Stimulated activated CD4-positive, alpha-beta T cell treated with anti-CD3 and anti-CD28 coated beads, Interleukin-2, amount 100 ng/mL, for 4 hours (primary cell): ENCODE measurements at places on chromosomes 1 and 21.

DNA sequence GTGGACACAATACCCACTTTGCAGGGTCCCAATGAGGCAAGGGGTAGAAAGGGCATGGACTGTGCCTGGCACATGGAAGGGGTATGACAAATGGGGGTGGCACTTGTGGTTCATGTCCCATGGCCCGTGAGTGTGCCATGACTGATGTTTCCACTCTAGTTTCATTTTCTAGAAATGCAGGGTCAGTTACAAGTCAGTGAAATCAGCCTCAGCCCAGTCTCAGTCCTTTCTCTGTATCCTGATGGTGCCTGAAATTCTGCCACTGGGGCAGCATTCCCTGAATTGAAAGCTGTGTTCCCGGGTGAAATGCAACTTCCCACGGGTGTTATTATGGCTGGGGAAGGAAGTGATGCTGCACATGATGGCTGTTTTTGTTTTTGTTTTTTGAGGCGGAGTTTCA, 110.8 kb upstream of the ZBTB40 start:
- no peak for DNase-seq

GRCh38 chr21:36964398-36964797, 2.1 kb downstream of the HLCS start:
- no peak for DNase-seq

DNA sequence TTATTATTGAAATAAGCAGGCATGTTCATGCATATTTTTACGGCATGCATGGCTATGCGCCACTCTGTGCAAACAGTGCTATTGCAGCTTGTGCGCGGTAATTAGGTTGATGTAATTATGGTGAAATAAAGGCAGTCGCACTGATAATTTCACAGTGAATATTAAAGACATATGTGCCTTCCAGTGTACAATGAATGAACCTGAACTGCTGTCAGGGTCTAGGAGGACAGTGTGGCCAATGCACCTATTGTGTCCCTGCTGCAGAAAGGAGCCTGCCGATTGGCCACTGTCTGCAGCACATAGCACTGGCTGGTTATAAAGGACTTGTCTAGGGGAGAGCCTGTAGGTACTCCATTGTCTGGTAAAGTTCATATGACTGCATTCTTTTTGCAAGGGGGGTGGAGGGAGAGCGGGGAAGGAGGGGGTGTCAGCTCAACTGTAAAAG, 340.4 kb downstream of the USP25 start:
- DNase-seq = no peak

GRCh38 chr1:108695535-108695934, 3.4 kb downstream of the PRPF38B start:
- no peak for DNase-seq

GRCh38 chr1:109823543-109824348, 60.0 kb upstream of the EPS8L3 start:
- no peak for DNase-seq

- DNase-seq = no peak
These were observed 30.6 kb upstream of the LRRC3 start for GRCh38 chr21:44424608-44425306.

DNA sequence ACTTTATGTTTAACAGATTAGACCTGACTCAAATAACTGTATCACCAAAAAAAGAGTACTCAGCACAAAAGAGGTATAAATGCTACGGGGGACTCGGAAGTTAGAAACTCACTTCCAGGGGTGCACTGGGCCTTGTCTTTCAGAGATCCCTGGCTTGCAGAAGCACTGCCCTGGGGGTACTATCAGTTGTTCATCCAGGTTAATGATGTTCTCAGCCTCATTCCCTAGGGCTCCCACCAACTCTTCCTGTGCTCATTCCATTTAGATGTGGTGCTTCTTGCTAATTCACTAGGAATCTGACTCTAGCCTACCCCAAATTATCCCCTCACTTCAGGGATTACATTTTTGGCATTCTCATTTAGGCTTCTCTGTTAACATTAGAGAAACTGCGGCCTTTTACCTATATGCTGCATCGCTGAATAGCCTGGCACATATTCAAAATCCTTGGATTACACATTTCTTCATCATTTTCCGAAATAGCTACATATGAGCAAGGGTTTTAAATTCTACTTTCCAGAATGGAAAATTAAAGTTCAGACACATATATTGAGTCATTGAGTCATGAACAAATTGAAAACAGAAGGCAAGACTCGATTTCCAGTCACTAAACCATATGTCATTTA, 338.5 kb downstream of the KCTD3 start:
- DNase-seq = no peak

- DNase-seq = no peak
These were observed 226.4 kb downstream of the C1orf94 start for GRCh38 chr1:34403156-34403555.

DNA sequence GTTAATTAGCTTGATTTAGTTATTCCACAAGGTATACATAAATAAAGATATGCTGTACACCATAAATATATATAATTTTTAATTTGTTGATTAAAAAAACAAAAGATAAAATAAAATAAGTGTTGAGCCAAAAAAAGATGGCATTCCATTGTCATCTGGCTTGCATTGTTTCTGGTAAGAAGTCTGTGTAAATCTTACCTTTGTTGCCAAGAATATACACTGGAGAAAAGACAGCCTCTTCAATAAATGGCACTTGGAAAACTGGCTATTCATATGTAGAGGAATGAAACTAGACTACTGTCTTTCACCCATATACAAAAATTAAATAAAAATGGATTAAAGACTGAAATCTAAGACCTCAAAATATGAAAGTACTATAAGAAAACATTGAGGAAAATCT, 196.5 kb downstream of the IER5 start:
- no peak for DNase-seq

DNA sequence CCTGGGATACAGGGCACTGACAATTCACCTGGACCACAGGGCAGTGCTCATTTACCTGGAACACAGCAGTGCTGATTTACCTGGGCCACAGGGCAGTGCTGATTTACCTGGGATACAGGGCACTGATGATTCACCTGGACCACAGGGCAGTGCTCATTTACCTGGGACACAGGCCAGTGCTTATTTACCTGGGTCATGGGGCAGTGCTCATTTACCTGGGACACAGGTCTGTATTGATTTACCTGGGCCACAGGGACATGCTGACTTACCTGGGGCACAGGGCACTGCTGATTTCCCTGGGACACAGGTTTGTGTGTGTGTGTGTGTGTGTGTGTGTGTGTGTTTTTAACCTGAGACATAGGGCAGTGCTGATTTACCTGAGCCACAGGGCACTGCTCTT, 261.7 kb downstream of the MATN1 start:
- no peak for DNase-seq

GRCh38 chr1:167401260-167401873, 117.0 kb downstream of the CD247 start:
- peak; percentile 28 for DNase-seq

DNA sequence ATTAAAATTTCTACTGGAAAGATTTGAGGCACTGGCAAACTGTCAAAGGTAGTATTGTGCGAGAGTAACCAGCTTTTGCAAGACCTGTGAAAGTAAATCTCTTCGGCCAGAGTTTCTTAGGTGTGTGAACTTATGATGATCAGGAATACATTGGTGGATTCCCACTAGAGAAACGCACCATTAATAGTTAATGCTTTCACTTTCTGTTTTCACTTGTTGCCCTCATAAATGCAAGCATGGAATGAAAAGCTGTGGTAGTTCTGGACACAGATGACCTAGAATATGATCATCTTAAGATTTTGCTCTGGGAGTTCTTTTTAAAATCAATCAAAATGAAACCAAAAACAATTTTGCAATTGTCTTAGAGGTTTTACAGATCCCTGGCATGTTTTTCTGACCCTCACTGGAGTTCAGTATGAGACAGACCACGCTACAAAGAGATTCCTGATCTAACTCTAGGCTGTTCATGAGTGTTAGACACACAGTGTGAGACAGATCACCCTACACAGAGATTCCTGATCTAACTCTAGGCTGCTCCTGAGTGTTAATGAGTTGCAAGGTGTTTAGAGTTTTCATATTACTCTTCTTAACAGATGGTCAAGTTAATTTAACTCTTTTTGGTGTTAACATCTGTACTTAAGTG, 98.8 kb downstream of the SDCCAG8 start:
- no peak for DNase-seq

DNA sequence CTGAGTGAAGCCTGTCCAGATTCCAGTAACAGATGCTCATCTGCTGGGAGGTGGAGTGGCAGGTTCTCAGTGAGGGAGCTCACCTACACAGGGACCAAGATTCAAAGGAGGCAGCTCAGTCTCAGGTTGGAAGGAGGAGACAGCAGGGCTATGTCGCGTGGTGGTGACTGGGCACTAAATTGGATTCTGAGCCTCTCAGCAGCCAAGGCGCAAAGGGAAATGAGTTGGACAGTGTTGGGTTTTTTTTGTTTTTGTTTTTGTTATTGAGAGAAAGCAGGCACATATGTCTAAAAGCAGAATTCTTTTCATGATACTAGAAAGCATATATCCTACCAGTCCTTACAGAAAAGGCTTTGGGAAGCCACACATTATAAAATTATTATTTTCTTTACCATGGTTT, 26.2 kb downstream of the UMODL1 start:
- DNase-seq = no peak

DNA sequence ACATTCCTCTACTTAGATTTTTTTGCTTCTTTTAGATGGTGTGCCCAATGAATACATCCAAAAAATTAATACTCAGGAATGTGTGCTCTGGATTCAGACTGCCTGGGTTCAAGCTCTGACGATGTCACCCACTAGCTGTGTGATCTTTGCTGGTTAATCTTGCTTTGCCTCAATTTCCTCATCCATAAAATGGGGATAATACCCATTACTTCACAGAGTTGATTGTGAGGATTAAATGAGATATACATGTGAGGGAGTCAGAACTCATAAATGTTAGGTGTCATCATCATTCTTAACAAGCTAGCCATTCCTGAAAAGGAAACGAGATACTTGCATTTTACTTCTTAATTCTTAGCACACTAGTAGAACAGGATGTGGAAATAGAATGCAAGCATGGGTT, 12.9 kb upstream of the TTF2 start:
- DNase-seq = no peak

DNA sequence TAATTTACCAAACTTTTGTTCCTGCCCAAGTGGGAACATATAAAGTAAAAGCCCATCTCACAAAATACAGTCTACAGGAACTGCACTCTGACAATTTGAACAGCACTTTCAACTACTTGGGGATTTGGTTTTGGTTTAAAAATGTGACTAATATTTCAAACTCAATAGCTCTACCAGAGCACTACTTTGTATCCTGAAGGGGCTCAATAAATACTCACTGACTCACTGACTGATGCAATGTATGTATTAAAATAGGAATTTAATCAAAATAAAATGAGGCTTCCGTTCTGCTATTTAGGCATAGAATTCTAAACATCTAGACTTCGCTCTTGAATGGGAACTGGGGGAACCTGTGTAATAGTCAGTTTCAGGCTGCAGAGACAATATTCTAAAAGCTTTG, 21.9 kb downstream of the EFCAB14 start:
- DNase-seq = no peak

- DNase-seq = no peak
These were observed 840.9 kb downstream of the LTN1 start for GRCh38 chr21:28151758-28152157.

DNA sequence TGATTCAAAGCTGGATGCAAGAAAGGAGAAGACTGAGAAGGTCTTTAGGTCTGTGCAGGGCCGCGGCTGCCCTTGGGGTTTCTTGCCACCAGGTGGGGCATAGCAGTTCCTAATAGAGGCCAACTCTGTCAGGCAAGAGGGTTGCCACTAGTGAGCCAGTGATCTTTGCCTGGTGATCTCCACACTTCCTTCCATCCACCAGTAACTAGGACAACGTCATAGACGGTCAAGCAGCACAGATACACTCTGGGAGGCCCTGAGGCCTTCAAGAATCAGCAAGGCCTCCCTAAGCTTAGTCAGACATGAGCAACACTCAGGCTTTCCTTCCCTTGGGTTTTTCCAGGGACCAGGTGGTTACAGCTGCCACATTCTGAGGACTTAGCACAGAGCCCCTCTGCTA, 32.9 kb upstream of the ATP2B4 start:
- peak; percentile 37 for DNase-seq

DNA sequence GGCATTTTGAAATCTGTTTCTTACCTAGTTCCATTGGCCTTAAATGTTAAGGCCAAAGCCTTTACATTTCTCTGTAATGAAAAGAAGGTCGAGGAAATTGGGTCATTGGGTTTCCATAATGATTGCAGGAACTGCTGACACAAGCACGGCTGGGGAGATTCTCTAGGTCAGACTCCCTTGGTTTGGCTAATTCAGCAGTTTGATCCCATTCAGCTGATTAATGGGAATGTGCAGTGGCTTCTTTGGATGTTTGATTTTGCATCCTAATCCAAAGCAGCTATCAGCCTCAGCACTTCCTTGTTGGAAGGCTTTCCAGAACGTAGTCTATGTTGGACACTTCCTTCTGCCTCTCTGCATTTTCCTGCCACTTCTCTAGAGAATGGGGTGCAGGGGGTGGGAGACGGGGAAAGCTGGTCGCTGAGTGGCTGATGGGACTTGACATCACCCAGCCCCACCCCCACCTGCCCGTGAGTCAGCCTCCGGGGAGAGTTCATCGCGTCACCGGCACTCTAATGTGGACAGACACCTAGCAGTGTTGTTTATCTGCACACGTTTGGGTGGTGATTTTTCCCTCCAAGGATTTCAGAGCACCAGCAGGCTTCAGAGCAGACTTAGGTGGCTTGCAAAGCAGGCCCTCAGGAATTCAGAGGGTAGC, 5.4 kb downstream of the PSEN2 start:
- DNase-seq = no peak

GRCh38 chr1:154970631-154971340, at the start of gene SHC1:
TSS of gene SHC1 (minus strand) at chr1:154970747. CDS start at chr1:154970526, 221 bp downstream.
- DNase-seq = no peak

DNA sequence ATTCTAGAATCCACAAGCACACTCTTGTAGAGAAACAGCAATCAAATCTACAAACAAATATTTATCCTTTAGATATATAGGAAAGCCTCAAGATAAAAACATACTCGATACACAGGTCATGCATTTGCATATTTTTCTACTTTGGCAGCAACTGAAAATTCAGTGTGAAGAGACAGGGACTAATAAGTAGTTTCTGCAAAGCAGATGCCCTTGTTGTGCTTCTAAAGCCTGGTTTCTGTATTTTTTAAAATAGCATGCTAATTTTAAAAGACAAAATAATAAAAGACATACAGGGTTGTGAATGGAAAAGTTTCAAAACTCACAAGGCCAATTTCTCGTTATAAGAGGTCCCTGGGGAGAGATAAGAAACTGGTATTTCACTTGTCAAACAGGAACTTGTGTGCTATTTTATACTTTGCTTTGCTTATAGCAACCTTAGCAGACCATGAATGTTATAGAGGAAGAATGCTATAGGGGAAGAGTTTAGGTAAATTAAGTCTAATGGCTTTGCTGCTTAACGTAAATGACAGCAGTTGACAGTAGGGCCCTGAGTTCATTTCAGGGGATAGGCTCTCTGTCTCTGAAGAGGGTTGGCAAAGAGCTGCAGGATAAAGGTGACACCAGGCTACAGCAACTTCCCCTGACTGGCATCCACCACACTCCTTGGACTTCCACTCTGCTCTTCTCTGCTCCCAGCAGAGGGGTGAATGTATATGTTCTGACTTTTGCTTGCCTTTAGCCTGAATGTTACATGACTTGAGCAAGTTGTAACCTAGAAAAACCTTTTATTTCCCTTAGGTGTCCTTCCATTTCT, 9.4 kb upstream of the RGS13 start:
- no peak for DNase-seq
